ENCODE measurements at places on chromosomes 5 and 9.

- no peak for DNase-seq
Observed at GRCh38 chr5:131264451-131265099, 722 bp downstream of the CDC42SE2 start.

GRCh38 chr9:69303331-69303730 lies 21.7 kb upstream of the ENTREP1 start:
- no peak for DNase-seq

GRCh38 chr9:112921549-112921948 lies 30.9 kb upstream of the SLC46A2 start:
- no peak for DNase-seq

GRCh38 chr5:175470781-175471180 lies 7.6 kb upstream of the SFXN1 start:
- DNase-seq: no peak

DNA sequence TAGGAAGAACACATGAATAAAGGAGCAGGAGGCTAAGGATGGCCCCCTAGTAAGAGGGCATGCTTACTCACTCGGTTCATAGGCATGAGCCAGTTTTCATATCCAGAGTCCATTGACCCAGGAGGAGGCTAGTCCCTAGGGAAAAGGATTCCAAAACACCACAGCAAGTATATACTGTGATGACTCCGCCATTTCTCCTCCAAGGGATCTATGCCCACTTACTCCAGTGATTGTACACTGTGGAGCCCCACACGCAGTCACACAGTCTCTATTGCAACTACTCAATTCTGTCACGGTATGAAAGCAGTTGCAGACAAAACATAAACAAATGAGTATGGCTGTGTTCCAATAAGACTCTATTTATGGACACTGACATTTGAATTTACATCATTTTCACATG lies 117.7 kb upstream of the ALDH1B1 start:
- no peak for DNase-seq

DNA sequence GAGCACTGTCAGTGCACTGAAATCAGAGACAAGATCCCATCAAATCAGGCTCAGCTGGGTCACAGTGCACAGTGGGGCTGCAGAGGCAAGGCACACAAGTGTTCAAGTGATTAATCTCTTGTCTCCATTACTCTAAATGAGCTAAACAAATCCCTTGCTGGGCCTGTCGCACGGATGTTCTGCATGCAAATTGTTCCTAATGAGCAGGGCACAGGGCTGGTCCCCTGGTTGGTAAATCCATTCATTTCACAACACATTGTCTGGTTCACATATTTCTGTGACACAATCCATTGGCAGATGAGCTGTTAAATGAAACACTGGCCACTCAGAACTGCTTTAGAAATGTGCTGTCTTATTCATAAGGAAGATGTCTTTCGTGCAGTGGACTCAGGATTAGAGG lies 167.9 kb upstream of the BRINP1 start:
- DNase-seq: no peak

DNA sequence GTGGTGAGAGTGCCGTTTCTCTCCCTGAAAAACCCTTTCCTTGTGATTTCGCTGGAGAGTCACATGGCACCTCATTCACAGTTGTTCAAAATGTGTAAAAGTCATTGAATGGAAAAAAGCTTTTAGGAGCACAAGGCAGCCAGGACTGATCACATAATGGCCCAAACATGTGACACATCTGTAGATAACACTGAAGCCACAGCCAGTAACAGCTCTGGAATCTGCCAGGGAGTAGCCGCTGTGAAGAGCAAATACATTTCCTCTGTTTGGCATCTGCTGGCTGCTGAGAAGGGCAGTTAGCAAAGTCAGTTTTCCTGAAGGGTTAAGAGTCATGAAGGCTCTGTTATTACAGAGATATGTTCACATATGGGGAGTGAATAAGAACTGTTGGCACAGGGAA lies 271.8 kb downstream of the NNT start:
- no peak for DNase-seq

DNA sequence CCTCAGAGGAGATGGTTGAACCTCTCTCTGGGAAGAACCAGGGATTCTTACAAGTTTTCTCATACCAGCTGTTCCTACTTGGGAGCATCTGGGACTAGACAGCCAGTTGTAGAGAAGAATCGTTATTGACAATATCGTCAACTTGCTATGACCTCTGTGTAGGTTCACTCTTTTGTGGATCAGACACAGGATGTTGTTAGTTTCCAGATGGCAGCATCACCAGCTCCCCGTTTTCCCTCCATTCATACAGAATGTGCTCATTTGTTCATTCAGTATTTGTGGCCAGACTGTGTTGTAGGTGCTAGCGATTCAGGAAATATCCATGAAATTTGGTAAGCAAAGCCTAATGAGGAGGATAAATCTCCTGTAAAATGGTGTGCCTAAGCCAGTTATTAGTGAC lies 3.7 kb downstream of the PDE8B start:
- DNase-seq: no peak

GRCh38 chr5:15692706-15693381 lies 192.9 kb downstream of the FBXL7 start:
- no peak for DNase-seq

- DNase-seq: no peak
Observed at GRCh38 chr5:149666212-149666852, 63.8 kb upstream of the PPARGC1B start.

GRCh38 chr5:20368571-20369517 lies 380.8 kb upstream of the CDH18 start:
- DNase-seq: no peak

DNA sequence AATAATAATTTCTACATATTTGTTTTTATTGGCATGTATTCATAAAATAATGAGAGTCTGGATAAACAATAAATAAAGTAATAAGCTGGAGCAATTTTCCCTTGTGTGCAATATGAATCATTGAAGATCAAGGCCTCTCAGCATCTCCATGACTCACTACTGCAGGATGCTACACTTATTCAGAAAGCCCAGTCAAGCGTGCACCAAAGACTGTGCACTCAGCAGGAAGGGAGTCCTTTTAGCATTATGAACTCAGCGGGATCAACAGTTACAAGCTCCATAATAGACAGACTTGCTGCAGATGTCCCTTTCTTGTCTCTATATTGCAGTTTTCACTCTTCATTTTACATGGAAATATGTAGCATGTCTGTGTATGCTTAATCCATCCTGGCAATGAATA lies 485.3 kb downstream of the CDH9 start:
- DNase-seq: no peak

DNA sequence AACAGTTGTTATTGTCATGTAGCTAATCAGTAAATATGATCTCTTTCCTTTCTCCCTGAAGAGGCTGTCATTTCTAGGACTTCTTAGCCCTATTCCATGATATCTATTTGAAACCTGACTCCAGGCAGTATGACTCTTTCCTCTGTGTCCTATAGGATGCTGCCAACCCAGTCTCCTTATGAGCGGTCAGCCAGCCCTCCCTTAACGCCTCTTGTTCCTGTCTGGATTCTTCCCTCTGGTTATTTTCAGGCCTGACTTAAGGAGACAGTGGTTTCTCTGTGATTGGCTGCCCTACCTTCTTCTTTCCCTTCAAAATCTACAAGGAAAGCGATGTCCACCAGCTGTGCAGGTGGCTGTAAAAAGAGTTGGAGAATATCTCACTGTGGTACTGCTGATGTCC lies 19.4 kb upstream of the C5orf63 start:
- no peak for DNase-seq

DNA sequence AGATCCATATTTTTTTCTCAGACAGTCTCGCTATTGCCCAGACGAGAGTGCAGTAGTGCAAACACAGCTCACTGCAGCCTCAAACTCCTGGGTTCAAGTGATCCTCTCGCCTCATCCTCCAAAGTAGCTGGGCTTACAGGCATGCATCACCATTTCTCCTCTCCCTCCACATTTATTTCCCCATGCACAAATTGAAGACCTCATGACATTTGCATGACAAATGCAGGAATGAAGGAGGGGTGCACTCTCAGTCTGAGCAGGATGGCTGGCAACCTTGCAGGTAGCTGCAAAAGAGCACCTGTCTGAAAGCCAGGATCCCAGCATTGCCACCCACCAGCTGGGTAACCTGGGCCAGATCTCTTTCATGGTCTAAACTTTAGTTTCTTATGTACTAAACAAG lies 111.2 kb downstream of the SH3TC2 start:
- no peak for DNase-seq

- DNase-seq: no peak
Observed at GRCh38 chr5:152514827-152515397, 109.8 kb upstream of the NMUR2 start.

DNA sequence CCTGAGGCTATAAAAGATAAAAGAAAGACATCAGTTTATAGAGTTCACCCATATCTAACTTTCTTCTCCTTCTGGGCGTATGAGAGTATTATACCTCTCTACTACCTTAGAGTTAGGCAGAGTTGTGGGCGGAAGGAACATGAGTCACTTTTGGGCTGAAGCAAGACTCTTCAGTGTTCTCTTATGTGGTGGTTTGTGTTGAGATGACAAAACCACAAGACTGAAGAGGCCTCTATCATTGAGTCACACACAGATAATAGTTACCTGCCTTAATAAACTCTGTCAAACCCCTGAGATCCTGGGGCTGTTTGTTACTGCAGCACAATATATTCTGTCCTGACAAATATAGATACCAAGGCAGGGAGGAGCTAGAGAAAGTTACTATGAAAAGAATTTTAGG lies 184.2 kb downstream of the EFNA5 start:
- no peak for DNase-seq

- DNase-seq: no peak
Observed at GRCh38 chr5:148565148-148565547, 89.2 kb downstream of the HTR4 start.

- no peak for DNase-seq
Observed at GRCh38 chr5:149400304-149400703, 21.2 kb upstream of the IL17B start.

DNA sequence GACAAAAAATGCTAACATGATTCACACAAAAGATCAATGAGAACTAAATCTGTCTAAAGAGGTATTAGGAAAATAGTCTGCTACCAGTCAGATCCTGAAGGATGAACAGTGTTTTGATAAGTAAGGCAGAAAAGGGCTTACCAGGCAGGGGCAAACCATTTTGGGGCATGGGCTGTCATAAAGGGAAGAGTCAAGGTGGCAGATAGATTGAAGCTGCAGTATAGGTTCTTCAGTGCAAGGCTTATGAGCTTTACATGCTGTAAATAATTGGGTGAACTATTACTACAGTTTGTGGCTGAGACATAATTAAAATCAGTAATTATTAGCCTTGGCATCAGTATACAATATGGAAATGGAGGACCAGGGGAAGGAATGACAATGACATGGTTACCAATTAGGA lies 21.8 kb downstream of the CSNK1A1 start:
- no peak for DNase-seq

GRCh38 chr5:135600971-135601381 lies 22.2 kb upstream of the CXCL14 start:
- no peak for DNase-seq

DNA sequence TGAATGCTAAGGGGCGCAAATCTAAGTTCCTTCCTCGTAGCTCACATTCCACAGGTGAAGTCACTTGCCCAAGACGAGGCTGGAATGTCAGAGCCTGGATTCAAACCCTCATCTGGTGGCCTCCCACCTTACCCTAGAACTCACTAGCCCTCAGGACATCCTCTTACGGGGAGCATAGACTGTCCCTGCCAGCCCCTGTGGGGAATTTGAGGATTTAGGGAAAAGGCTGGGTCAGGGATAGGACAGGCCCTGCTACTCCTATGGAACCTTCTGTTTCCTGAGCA lies 45.0 kb downstream of the IRF1 start:
- DNase-seq: no peak

DNA sequence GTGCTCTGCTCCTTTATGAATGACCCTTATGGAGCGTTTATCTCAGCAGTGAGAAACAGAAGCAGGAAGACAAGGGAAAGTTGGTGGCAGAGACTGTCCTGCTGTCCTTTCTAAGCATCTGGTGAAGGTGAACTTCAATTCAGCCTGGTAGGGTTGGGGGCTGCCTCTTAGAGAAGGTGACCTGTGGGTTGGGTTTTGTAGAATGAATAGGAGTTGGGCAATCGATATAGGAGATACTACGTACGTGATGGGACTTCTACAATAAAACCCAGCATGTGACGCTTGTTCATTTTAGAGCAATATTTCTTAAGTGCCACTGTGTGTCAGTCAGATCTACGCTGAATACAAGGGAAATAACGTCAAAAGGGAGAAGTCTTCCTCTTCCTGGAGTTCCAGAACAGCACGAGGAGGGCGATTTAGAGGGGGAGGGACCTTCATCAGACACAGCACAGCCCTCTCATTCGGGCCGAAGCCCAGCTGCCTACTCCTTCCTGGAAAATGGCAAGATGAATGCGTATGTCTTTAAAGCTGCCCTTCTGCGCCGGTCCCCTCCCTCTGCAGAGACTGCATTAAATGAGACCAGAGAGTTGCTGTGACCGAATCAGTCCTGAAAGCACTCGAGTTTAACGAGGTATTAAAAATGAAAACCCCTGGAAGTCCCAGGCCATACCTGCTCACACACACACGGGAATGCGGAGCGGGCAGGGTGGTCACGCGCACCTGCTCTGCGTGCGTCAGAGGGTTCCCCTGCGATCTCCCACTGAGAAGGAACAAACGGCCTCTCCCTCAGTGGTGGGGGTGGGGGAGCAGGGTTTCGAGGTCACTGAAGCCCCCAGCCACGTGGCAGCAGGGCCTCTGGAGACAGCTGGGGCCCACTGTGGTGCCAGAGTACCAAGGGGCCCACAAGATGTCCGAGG lies 85.3 kb upstream of the SARDH start:
- no peak for DNase-seq

GRCh38 chr9:89006267-89006666 lies 15.0 kb downstream of the S1PR3 start:
- no peak for DNase-seq

DNA sequence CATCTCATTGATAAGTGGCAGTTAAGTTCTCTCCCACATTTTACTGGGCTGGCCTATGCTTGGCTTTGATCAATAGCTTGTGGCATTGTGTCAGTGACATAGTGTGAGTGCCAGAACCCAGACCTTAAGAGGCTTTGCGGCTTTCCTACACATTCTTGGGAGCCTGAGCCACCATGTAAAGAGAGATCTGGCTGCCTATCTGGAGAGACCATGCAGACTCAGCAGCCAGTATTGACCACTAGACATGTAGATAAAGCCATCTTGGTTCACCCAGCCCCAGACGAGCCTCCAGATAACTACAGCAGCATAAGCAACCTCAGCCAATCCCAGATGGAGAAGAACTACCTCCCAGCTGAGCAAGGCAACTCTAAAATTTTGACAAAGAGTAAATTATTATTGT lies 28.6 kb downstream of the C9orf153 start:
- no peak for DNase-seq

GRCh38 chr9:31302620-31303418 lies 1081.6 kb upstream of the ACO1 start:
- no peak for DNase-seq

DNA sequence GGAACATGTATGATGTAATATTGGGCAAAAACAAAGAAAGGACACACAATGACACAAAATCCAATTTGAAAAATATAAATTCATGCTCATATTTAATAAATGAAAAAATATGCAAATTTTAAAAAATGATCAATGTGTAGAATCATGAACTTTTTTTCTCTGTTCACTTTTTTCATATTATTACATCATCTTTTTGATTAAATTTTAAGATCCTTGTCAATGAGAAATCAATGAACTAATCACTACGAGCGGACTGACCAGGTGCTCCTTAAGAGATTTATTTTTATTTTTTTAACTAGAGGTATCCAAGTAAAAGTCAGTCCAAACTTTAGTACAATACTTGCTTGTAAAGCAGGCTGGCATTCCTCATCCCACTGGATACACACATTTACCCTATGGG lies 174.1 kb downstream of the CDK5RAP2 start:
- no peak for DNase-seq
